ENCODE measurements at places on chromosomes 2 and 18.

- no peak for DNase-seq
Observed at GRCh38 chr2:241358470-241358869, 2.4 kb downstream of the FARP2 start.

GRCh38 chr2:6952101-6952500 lies 34.9 kb downstream of the RNF144A start:
- no peak for DNase-seq

- DNase-seq: no peak
Observed at GRCh38 chr18:79502782-79503181, 107.1 kb downstream of the NFATC1 start.

DNA sequence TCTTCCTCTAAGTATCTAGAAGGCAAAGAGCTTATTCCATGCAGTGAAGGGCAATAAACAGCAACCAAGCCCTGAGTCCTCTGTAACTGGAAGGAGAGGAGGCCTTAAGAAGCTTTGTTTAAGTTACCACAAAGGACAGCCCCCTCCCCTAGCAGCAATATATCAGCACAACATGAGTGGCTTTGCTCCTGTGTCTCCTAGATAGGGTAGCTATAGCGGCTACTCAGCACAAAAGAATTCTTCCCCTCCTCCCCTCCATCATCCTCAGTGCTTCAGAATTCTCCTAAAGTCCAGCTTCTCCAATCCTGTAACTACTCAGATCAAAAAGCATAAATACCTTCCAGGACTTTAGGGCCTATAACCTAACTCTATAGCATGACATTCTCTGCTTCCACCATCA lies 16.5 kb downstream of the SUMO1 start:
- no peak for DNase-seq

DNA sequence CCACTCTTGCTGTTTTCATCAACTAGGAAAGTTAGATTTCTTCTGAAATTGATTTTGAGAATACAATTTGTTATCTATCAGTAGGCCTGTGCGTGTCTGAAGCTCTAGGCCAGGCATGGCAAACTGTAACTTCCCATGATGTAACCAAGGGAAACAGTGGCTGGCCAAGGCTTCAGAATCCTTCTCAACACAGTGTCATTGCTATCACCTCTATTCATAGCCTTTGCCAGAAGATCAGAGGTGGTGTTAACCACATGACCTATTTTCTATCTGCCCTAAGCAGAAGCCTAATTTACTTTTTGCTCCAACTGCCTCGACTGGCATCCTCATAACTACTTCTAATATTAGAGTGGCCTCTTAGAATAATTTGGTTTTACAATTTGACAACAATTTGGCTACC lies 2.5 kb downstream of the ITGB6 start:
- no peak for DNase-seq

GRCh38 chr2:191748528-191749180 lies 70.7 kb downstream of the NABP1 start:
- DNase-seq: no peak

- DNase-seq: no peak
Observed at GRCh38 chr2:241300000-241300399, 15.5 kb downstream of the HDLBP start.
